Astrocyte of the hippocampus (primary cell): ENCODE measurements at places on chromosomes 4 and X.
A peak's percentile ranks its signal among the peaks of the same experiment; 100 is the strongest.

DNA sequence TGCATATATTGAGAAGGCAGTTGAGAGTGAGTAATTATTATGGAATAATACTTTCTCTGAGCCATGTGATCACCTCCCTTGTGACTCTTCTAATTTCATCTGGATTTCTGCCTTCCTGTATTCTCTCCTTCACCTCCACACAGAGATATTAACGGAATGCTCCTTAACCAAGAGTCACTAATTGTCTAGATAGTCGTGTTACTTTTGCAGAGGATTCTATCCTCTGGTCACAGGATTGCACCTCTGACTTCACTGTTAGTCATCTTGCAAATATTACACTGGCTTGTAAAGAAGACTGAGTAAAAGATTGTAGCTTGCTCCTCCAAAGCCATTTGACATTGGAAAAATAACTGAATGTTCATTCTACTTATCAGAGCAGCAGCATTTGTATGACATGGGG, 160.9 kb downstream of the SH2D1A start:
- peak; percentile 1 for DNase-seq

GRCh38 chrX:139203651-139204570, 326.6 kb upstream of the F9 start:
- DNase-seq: peak; percentile 61

DNA sequence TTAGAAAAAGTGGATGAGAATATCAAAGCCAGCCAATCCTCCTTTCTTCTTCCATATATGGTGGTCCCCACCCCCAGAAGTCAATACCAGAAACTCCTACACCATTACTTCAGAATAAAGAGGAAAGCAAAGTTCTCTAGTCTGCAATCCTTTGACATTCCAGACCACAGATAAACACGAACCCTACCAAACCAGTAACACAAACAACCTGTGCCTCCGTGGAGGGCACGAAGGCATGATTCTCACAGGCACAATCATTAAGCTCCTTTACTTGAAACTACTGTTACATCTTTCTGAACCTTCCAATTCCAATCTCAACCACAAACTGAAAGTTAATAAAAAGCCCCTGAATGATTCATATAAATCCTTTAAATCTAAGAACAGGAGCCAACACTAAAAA, 16.3 kb downstream of the MAML3 start:
- DNase-seq: peak; percentile 88

GRCh38 chrX:108833993-108834392, 97.6 kb upstream of the IRS4 start:
- DNase-seq: no peak

GRCh38 chr4:2226261-2226660, 15.7 kb downstream of the HAUS3 start:
- no peak for DNase-seq

- DNase-seq: no peak
Measured at GRCh38 chrX:65607070-65607742, 60.2 kb upstream of the MSN start.

- no peak for DNase-seq
Measured at GRCh38 chr4:4633431-4633830, 91.6 kb upstream of the STX18 start.

- DNase-seq: peak; percentile 88
Measured at GRCh38 chr4:10457255-10457801, at the start of gene ZNF518B. Gene ZNF518B (minus strand): TSS chr4:10457426. CDS start chr4:10446328, 11,098 bp downstream.

DNA sequence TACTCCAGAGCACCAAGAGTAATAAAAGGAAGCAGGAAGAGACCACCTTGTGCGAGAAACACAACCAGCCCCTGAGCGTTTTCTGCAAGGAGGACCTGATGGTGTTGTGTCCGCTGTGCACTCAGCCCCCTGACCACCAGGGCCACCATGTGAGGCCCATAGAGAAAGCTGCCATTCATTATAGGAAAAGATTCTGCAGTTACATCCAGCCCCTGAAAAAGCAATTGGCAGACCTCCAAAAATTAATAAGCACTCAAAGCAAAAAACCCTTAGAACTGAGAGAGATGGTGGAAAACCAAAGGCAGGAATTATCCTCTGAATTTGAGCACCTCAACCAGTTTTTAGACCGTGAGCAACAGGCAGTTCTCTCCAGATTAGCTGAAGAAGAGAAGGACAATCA, 5.7 kb downstream of the TRIM75 start:
- no peak for DNase-seq

DNA sequence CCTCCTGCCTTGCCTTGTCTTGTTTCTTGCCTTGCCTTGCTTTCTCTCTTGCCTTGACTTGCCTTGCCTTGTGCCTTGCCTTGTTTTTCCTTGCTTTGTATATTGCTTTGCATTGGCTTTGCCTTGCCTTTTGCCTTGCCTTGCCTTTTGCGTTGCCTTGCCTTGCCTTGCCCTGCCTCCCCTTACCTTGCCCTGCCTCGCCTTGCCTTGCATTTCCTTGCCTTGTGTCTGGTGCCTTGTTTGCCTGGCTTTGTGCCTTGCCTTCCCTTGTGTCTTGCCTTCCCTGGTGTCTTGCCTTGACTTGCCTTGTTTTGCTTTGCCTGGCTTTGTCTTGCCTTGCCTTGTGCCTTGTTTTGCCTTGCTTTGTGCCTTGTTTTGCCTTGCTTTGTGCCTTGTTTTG, 89.7 kb downstream of the TAB3 start:
- DNase-seq: no peak

- no peak for DNase-seq
Measured at GRCh38 chrX:129450123-129450522, 73.2 kb downstream of the SMARCA1 start.

DNA sequence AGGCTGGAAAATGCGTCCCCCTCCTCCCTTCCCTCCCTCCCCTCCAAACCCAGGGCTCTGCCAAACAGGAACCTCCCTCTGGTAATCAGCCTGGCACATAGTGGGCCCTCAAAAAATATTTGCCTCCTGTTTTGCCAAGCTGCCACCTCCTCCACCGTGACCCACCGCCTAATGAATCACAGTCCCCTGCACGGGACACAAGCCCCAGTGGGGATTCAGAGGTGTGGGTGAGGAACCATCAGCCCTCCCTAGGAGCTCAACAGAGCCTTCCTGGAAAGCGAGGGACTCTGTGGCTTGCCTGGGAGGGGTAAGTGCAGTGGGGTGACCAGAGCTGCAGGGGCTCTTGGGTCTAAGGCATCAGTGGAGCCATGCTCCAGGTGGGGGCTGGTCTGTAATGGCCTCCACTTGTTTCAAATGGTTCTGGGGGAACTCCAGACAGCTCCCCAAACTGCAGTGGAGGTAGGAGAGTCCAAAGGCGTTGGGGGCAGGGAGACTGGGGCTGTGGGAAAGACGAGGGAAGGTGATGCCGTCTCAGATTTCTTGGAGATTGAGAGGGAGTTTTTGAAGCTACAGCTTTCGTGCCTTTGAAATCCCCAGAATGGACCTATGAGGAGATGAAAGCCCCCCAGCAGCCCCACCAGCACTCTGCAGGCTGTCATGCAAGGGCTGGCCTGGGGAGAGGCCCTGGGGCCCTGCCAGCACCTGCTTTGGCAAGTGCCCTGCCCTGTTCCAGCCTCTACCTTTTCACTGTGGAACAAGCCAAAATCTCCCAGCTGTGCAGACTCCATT, 1.0 kb upstream of the PPP2R2C start:
- no peak for DNase-seq

GRCh38 chr4:61605984-61606383, 405.9 kb downstream of the ADGRL3 start:
- no peak for DNase-seq

- no peak for DNase-seq
Measured at GRCh38 chrX:5936438-5936837, 292.2 kb downstream of the NLGN4X start.

GRCh38 chr4:15197005-15197404, 194.7 kb downstream of the CPEB2 start:
- peak; percentile 59 for DNase-seq

- peak; percentile 63 for DNase-seq
Measured at GRCh38 chr4:26321373-26322221, 783 bp downstream of the RBPJ start.

- peak; percentile 67 for DNase-seq
Measured at GRCh38 chrX:154600759-154601374, 15.9 kb downstream of the CTAG1A start.

- no peak for DNase-seq
Measured at GRCh38 chrX:154064637-154065435, 32.7 kb downstream of the MECP2 start.

DNA sequence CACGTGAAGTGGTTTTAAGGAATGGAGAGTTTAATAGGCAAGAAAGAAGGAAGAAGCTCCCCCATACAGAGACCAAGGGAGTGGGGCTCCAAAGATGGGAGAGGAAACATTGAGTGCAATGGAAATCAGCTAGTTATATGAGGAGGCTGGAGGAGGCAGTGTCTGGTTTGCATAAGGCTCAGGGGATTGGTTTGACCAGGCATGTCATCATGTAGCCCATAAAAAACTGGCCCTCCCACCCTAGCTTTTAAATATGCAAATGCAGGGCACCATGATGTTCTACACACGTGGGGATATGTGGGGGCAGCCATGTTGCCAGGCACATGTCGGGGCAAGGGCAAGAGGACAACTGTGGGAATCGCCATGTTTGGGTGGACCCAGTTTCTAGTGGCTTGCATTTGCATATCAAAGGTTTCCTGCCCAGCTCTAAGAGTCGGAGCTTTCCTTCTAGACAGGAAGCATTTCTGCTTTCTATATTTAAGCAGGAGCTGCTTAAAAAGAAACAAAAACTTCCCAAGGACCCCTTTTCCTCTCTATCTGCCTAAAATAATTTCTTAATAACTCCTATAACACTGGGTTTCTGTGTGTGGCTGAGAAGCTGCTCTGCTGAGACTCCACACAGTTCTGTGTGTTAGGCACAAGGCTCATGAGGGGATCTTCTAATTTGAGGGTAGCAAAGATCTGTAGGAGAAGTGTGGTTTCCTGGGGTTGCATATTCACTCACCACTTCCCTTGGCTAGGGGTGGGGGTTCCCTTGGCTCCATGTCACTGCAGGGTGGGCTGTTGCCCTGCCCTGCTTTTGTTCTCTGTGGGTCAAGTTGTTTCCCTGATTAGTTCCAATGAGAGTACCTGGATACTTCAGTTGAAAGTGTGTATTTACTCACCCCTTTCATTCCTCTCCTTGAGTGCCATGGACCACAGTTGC, 113.5 kb downstream of the VSIG4 start:
- no peak for DNase-seq

- DNase-seq: peak; percentile 77
Measured at GRCh38 chrX:72394518-72395170, 88.9 kb upstream of the CITED1 start.
